ENCODE measurements at places on chromosomes 3 and 15. TPM values are rescaled to one million over a fixed set of nuclear protein-coding genes. Genes with fewer than 3 reads are reported as not detected.

Gene CLRN1
- not detected for total RNA-seq

Gene KLHDC8B
- 4.9 TPM for total RNA-seq

Gene C3orf85
- total RNA-seq = not detected

Gene ADAMTS7
- 1.4 TPM for total RNA-seq

Gene GAP43
- not detected for total RNA-seq

Gene DUOXA1
- 0.23 TPM for total RNA-seq

All from activated naive CD4-positive, alpha-beta T cell treated with anti-CD3 and anti-CD28 coated beads, Interleukin-2, amount 50 U/mL, for 72 hours (primary cell).